ENCODE measurements at places on chromosomes 6 and 20.
A peak's percentile ranks its signal among the peaks of the same experiment; 100 is the strongest.

DNA sequence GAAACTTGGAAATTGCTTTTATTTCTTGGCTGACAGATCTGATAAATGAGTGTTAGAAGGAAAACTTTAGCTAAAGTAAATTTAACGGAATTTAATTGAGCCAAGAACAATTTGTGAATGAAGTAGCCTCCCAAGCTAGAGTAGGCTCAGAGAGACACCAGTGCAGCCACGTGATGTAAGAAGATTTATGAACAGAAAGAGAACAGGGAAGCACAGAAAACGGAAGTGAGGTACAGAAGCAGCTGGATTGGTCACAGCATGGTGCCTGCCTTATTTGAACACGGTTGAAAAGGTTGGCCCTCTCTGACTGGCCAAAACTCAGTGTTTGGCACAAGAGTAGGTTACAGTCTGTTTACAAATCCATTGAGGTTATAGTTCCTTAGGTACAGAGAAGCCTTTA, 29.5 kb upstream of the IFNGR1 start:
- DNase-seq = no peak

GRCh38 chr6:127435626-127436220, 23.5 kb downstream of the KIAA0408 start:
- DNase-seq = no peak

GRCh38 chr6:34560366-34561226, 4.5 kb upstream of the SPDEF start:
- no peak for DNase-seq

- DNase-seq = no peak
Measured at GRCh38 chr20:18638768-18639167, 50.9 kb downstream of the DTD1 start.

DNA sequence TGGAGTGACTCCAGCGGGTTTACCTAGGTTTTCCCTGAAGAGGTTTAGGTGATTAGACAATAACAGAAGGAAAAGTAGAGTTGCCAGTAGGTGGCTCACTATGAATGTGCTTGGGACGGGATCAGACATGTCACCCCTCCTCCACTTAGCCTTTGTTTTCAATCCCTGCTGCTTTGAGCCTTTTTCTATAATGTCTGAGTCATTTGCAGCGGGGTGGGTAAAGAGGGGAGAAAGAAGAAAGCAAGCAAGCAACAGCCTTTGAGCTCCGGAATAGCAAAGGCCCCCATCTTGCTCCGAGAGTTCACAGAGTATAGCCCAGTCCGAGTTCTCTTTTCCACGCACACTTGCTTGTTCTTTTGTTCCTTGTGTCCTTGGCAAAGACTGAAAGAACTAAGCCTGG, 129.1 kb downstream of the PACRG start:
- peak; percentile 73 for DNase-seq

DNA sequence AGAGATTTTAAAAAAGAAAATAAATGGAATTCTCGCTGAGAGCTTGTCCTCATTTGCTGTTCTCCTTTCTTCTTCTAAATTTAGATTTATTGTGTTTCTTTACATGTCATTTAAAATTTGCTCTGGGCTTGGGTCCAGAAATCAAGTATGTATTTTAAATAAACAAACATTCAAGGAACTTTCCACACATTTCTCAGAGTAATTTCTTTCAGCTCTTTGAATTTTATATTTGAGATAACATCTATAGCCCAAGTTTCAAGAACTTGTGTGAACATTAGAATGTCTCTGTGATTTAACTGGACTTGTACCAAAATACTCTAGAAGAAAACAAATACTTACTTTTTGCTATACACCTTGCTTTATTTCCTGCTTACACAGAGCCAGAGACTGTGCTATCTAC, 192.3 kb downstream of the TMEM200A start:
- DNase-seq = no peak
